ENCODE measurements at places on chromosomes 1 and 21.

GRCh38 chr1:50271968-50272578 lies 151.2 kb downstream of the DMRTA2 start:
- no peak for DNase-seq

GRCh38 chr1:41870076-41870562 lies 48.6 kb downstream of the HIVEP3 start:
- no peak for DNase-seq

GRCh38 chr1:76444773-76445172 lies 370.2 kb downstream of the ST6GALNAC3 start:
- DNase-seq, result no peak

GRCh38 chr21:46674430-46675007 lies 39.0 kb downstream of the PRMT2 start:
- DNase-seq, result no peak

DNA sequence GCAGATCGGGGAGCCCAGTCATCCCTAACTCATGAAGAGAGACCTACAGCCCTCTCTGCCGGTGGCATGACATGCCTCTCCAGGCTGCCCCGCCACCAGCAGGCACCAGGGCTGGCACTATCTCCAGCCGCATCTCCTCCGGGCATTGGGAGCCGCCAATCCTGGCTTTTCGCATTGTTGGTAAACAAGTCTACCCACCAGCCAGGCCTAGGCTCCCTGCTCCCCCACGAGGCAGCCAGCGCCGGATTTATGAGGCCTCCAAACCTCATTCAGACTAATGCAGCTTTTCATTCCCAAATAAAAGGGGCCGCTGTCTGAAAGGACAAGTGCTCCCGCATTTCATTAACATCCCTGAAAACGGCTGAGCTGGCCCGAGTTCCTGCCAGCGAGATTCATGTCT lies 3.4 kb upstream of the GRIK3 start:
- DNase-seq, result no peak

DNA sequence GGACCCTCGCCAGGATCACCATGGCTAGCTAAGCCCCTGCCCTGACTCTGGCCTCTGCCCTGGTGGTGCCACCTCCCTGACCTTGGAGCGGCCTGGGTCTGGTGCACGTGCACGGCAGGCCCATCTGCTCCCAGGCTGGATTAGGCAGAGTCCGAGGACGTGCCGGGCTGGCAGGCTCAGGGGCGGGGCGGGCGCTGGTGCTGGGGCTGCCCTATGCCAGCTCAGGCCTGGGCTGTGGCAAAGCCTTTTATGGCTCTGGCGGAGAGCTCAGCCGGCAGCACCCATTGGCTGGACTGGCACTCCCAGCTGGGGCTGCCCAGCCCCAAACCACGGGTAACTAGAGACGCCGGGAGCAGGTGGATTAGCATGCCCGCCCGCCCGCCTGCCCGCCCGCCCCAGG lies 17.1 kb upstream of the EDN2 start:
- peak; percentile 81 for DNase-seq

- DNase-seq, result no peak
Measured at GRCh38 chr1:41476807-41477361, 7.6 kb downstream of the EDN2 start.

DNA sequence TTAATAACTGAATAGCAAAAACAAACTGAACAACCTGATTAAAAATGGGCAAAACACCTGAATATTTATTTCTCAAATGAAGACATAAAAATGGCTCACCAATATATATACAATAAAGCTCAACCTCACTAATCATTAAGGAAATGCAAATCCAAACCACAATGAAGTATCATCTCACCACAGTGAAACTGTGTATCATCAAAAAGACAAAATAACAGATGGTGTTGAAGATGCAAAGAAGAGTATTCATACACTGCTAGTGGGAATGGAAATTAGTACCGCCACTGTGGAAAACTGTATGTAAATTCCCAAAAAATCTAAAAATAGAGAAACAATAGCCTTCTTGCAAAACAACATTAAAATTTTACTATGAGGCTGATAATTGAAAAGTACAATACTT lies 1660.1 kb upstream of the B3GALT2 start:
- DNase-seq, result no peak

DNA sequence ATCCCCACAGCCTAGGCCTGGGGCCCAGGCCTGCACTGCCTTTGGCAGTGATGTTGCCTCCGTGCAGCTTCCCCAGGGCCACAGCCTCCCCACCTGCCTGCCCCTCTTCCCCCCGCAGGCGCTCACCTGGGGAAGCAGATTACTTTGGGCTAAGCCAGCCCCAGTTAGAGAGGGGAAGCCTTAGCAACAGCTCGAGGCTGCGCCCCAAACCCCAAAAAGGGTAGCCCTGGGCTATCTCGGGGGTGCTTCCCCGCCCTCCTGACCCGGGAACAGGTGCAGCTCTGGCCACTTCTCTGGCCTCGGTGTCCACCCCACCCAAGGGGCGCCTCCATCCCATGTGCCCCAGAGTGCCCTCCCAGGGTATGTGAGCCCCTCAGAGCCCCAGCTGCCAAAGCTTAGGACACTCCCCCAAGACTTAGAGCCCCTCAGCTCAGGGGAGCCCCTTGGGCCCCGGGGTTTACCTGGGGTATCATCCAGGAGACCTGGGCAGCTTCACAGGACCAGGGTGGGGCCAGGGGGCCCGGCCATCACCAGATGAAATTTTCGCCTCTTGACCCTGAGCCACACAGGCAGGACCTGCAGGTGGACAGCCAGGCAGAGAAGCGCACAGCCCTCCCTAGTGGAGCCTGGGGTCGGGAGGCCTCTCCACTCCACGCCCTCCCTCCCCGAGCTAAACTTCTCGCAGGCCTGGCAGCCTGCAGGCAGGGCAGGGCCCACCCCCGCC lies 3.3 kb upstream of the TTC34 start:
- no peak for DNase-seq

- no peak for DNase-seq
Measured at GRCh38 chr1:89844241-89844807, 23.5 kb downstream of the LRRC8D start.

DNA sequence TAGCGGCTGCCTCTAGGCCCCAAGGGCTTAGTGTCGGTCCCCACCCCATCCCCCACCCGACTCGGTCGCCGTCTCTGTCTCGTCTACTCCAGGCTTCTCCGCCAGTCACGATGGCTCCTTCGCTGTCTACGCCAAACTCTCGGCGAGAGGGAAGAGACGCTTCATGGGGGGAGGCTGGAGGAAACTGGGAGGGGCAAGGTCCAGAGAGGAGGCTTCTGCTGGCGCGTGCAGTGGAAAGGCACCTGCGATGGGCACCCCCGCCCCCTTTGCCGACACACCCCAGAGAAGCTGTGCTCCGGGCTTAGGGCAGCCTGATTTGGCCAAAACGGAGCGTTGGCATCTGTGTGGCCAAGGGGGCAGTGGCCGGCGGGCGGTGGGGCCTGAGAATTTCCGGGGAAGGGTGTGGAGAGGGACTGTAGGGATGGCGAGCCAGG lies 1.2 kb upstream of the CSMD2 start:
- no peak for DNase-seq

- no peak for DNase-seq
Measured at GRCh38 chr1:218521414-218522169, 176.5 kb downstream of the TGFB2 start.

- DNase-seq, result no peak
Measured at GRCh38 chr1:206672011-206672688, 12.6 kb upstream of the MAPKAPK2 start.

DNA sequence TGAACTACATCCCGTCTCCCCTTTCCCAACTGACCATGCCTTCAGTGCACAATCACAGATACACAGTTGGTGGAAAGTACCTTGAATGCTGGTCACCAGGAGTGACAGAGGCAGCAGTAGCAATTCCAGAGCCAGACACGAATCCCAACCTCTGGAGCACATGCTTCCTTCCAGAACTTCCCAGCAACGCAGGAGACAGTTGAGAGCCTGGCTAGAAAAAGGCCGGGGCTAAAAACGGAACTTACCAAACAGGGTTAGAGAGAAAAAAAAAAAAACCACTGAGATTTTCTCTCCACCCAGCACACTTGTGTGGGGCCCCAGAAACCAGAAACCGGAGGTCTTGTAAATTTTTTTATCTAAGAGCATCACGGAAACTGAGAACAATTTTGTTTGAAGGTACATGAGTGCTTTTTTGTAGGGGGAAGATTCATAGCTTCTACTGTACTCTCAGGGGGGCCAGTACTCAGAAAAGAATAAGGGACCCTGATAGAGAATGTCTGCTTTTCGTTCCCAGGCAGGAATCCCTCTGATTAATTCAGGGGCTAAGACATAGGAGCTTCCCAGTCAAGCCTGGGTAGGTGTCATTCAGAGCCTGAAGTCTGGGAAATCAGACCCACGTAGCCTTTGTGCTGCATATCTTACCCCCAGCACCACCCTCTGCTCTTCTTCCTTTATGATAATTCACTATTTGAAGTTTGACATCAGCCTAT lies at the start of gene CD48:
TSS of gene CD48 (minus strand) at position 221 of the 710 bp plus-strand sequence. CDS start at position 162, 59 bp downstream.
- no peak for DNase-seq

- no peak for DNase-seq
Measured at GRCh38 chr1:234932511-234933430, 195.9 kb downstream of the TOMM20 start.

Measured in breast epithelium (tissue), 4 donors.